ENCODE measurements at places on chromosomes 12 and 14. TPM values are rescaled to one million over a fixed set of nuclear protein-coding genes. Genes with fewer than 3 reads are reported as not detected.

The KLRD1 gene
- polyA plus RNA-seq = 1.9 TPM

The FGD4 gene
- polyA plus RNA-seq = not detected

The ACSM4 gene
- polyA plus RNA-seq = not detected

The SLC10A1 gene
- 0.14 TPM for polyA plus RNA-seq

The CCDC177 gene
- not detected for polyA plus RNA-seq

The SMIM41 gene
- polyA plus RNA-seq = not detected

All from naive thymus-derived CD4-positive, alpha-beta T cell (primary cell).